ENCODE measurements at places on chromosomes 11 and 22.

- peak; percentile 29 for DNase-seq
These were observed 28.5 kb upstream of the SMIM38 start for GRCh38 chr11:69127081-69127850.

GRCh38 chr22:27875951-27876350 lies 43.1 kb downstream of the PITPNB start:
- DNase-seq = no peak

GRCh38 chr22:18029686-18030267 lies 5.4 kb upstream of the MICAL3 start:
- no peak for DNase-seq

GRCh38 chr11:47186076-47186699 lies at the start of gene PACSIN3:
PACSIN3 (minus strand) TSS chr11:47186434; CDS start chr11:47182727, 3,707 bp downstream.
- DNase-seq = peak; percentile 30

DNA sequence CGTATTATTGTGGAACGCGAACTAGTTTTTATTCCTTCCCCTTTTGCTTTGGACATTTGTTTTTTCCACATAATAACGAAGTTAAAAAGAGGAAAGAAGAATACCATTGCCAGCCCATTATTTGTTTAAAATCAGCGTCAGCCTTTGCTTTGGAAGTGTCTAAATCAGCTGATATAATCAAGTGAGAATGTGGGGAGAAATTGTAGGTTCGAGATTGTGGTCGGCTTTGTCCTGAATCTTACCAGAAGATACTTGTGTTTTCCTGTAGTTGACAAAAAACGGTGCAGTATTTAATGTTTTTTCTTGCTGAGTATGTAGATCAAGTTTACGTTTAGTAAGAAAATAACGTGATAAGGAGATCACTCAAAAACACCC lies 935 bp downstream of the ZNF143 start:
- peak; percentile 34 for DNase-seq

Data from G401 (cell line).